ENCODE measurements at places on chromosomes 6 and 20. TPM values are rescaled to one million over a fixed set of nuclear protein-coding genes. Genes with fewer than 3 reads are reported as not detected.

GRCh38 chr6:31791324-31792089 lies 4.0 kb downstream of the VARS1 start:
- peak; percentile 55 for DNase-seq

- no peak for DNase-seq
Observed at GRCh38 chr6:4693173-4693970, 82.8 kb upstream of the CDYL start.

DNA sequence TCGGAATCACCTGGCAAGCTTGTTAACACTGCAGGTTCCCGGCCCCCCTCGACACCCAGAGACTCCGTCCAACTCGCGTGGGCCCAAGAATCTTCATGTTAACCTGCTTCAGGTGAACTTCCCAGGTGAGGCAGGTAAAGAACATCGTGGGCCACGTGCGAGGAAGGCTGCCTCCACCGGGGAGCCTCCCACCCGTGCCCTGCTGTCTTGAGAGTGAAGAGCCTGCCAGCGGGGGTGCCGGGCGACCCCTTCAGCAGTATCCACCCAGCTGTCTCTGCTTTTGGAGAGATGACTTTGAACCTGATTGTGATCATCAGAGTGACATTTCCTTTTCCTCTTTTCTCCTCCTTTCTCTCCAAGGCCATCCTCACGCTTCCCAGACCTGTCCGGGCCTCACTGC lies 22.9 kb upstream of the RTF2 start:
- DNase-seq = no peak

DNA sequence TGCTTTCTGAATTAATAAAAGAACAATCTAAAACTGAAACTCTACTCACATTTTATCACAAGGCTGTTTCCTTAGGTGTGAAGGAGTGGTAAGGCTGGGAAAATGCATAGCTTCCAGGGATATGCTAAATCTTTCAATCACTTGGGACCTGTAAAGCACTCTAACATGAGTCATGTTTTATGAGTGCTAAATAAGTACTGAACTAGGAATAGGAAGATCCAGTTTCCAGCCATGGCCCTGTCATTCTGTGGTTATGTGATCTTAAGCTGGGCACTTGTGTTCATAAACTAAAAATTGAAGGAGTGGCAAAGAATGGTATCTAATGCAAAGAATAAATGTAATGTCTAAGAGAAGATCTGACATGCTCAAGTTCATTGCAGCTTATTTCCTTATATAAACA lies 6.1 kb upstream of the TMEM200A start:
- DNase-seq = peak; percentile 48

Gene PTK6
- not detected for total RNA-seq

Gene SLC44A4
- not detected for total RNA-seq

Measured in HT1080 (cell line).